ENCODE measurements at places on chromosomes 7 and 10. TPM values are rescaled to one million over a fixed set of nuclear protein-coding genes. Genes with fewer than 3 reads are reported as not detected.

GRCh38 chr7:101432316-101432715 is 69.6 kb downstream of the COL26A1 start:
- no peak for DNase-seq

- DNase-seq = no peak
These were observed 667.7 kb downstream of the SUGCT start for GRCh38 chr7:40802497-40802896.

DNA sequence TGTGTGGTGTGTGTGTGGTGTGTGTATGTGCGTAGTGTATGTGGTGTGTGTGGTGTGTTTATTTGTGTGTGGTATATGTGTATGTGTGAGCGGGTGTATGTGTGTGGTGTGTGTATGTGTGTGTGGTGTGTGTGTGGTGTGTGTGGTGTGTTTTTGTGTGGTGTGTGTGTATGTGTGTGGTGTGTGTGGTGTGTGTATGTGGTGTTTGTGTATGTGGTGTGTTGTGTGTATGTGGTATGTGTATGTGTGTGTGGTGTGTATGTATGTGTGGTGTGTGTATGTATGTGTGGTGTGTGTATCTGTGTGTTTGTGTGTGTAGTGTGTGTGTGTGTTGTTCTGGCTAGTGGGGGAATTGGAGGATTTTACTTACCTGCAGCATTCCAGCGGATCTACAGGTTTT is 427.4 kb downstream of the PAXIP1 start:
- no peak for DNase-seq

GRCh38 chr7:65554-65953 is 126.8 kb upstream of the FAM20C start:
- DNase-seq = peak; percentile 76

NODAL gene
- not detected for total RNA-seq

FEZF1 gene
- not detected for total RNA-seq

SPDYE6 gene
- total RNA-seq = not detected

GPR26 gene
- not detected for total RNA-seq
